ENCODE measurements at places on chromosomes 3 and 15. TPM values are rescaled to one million over a fixed set of nuclear protein-coding genes. Genes with fewer than 3 reads are reported as not detected.
A peak's percentile ranks its signal among the peaks of the same experiment; 100 is the strongest.

SIDT1 gene
- 24.0 TPM for total RNA-seq

SKIC8 gene
- total RNA-seq, result 63.0 TPM

FBXO40 gene
- total RNA-seq, result not detected

GP9 gene
- not detected for total RNA-seq

- no peaks in the 10 kb centered on the region for H3K4me1 ChIP-seq
- no peak overlapping the region for H3K27ac ChIP-seq
- H3K4me3 ChIP-seq, result no peak overlapping the region
- no peaks in the 10 kb centered on the region for H3K27me3 ChIP-seq
- H3K36me3 ChIP-seq, result no peaks in the 10 kb centered on the region
Observed at GRCh38 chr3:87568331-87568730, 291.9 kb upstream of the POU1F1 start.

GRCh38 chr3:23262766-23263165 is 59.6 kb downstream of the UBE2E2 start:
- no peak for DNase-seq
- no peak overlapping the region for H3K27ac ChIP-seq
- H3K4me1 ChIP-seq, result no peaks in the 10 kb centered on the region
- H3K36me3 ChIP-seq, result peaks cover 2% of the 10 kb centered on the region
- H3K4me3 ChIP-seq, result no peak overlapping the region
- H3K27me3 ChIP-seq, result no peaks in the 10 kb centered on the region

FGF7 gene
- total RNA-seq, result not detected

GRCh38 chr3:33578325-33579177 is 138.3 kb upstream of the UBP1 start:
- peaks cover 6% of the 10 kb centered on the region for H3K36me3 ChIP-seq
- H3K27me3 ChIP-seq, result no peaks in the 10 kb centered on the region
- no peak for DNase-seq
- no peak overlapping the region for H3K4me3 ChIP-seq
- H3K4me1 ChIP-seq, result peaks cover 2% of the 10 kb centered on the region

GRCh38 chr3:197858133-197858532 is 67.1 kb downstream of the LRCH3 start:
- no peak overlapping the region for H3K4me3 ChIP-seq
- H3K36me3 ChIP-seq, result peaks cover 26% of the 10 kb centered on the region
- DNase-seq, result no peak

GRCh38 chr15:25680686-25681025 is 182.5 kb downstream of the ATP10A start:
- H3K27ac ChIP-seq, result no peak overlapping the region
- H3K27me3 ChIP-seq, result no peaks in the 10 kb centered on the region
- no peak overlapping the region for H3K4me3 ChIP-seq
- peaks cover 31% of the 10 kb centered on the region for H3K36me3 ChIP-seq
- DNase-seq, result no peak
- no peaks in the 10 kb centered on the region for H3K4me1 ChIP-seq

GRCh38 chr15:58444658-58445332 is 13.0 kb downstream of the LIPC start:
- H3K27ac ChIP-seq, result peak overlapping the region; percentile 10
- DNase-seq, result no peak
- H3K4me1 ChIP-seq, result peaks cover 29% of the 10 kb centered on the region
- H3K36me3 ChIP-seq, result no peaks in the 10 kb centered on the region

DNA sequence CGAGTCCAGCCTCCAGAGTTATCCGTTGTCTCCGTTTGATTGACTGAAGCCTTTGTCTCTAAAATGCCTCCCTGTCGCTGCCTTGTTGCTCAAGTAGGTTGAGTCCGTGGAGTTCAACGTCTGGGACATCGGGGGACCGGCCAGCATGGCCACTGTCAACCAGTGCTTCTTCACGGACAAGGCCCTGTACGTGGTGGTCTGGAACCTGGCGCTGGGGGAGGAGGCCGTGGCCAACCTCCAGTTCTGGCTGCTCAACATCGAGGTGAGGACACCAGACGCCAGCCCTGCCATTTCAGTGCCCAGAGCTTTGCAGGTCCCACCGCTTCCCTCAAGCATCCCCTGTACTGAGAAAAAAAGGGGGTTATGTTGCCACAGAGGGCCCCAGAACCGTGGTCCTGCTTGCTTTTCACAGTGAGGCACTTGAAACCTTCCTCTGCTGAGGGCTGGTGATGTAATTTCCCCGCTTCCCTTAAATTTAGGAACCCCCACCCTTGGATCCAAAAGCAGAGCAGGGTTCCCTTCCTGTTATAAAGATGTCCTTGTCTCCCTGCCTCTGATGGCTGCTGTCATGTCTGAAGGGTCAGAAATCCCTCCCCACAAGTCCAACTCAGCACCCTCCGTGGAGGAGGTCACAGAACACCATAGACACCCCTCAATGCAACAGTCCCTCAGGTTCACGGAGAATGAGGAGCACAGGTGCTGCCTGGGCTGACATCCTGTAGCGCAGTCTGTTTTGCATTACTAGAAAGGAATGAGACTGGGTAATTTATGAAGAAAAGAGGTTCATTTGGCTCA is 105.7 kb downstream of the LRRK1 start:
- H3K27me3 ChIP-seq, result peaks cover 2% of the 10 kb centered on the region
- H3K4me1 ChIP-seq, result no peaks in the 10 kb centered on the region
- H3K36me3 ChIP-seq, result no peaks in the 10 kb centered on the region
- no peak overlapping the region for H3K27ac ChIP-seq

DNA sequence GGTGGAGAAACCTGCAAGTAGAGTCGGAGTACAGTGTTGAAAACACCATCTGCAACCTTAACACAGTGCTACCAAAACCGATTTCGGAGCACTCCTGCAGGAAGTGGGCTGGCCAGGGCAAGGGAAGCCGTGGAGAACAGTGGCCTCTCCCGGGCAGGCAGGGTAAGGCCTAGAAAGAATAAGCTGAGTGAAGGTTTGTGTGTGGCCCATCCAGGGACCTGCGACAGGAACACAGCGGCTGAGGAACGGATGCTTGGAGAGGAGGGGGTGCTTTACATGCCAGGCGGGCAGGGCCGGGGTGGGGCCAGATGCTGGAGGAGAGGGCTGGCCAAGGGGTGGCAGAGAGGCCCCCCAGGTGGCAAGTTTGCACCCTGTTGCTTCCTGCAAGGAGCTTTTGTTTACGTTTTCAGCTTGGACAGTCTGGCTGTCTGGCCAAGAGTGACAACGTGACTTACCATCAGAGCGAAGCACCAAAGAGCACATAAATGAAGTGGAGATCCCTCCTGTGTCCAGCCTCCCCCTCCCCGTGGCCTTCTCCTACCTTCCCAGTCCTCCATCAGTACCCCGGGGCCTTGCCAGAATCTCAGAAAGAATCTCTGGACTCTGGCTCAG is 156.5 kb downstream of the PGPEP1L start:
- H3K4me1 ChIP-seq, result peaks cover 44% of the 10 kb centered on the region
- H3K36me3 ChIP-seq, result no peaks in the 10 kb centered on the region
- peak overlapping the region; percentile 82 for H3K27ac ChIP-seq
- DNase-seq, result peak; percentile 83
- peak overlapping the region; percentile 79 for H3K4me3 ChIP-seq

DNA sequence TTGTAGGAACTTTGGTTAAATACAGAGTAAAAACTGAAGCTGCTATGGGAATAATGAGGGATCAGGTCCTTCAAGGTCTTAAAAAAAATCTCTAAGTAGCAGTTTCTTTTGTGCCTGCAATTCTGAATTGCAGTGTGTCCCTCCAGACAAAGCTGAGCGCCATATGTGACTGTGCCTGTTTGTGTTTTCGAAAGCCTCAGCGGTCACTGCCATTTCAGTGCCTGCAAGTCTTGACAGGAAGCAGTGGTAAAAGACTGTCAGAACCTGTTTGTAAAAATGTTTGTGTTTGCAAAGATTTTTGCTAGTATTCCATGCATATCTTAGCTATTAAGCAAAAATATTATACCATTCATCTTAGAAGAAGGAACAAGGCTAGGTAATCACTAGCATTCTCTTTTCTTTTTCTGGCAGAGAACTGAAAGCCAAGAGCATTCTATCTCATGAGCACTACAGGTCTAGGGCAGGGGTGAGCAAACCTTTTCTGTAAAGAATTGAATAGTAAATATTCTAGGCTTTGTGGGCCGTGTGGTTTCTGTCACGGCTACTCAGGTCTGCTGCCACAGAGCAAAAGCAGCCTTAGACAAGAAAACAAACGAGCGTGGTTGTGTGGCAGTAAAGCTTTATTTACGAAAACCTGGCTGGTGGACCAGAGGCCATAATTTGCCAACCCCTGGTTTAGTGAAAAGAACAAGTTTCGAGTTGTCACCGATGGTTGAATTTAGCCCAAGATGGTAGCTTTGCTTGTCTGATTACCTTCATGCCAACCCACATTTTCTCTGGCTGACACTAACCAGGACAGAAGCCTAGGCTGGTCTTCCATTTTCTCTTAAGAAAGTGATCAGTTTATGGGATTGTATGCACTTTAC is 134.4 kb downstream of the CACNA1D start:
- peaks cover 2% of the 10 kb centered on the region for H3K27me3 ChIP-seq
- no peaks in the 10 kb centered on the region for H3K4me1 ChIP-seq
- H3K4me3 ChIP-seq, result no peak overlapping the region
- no peak overlapping the region for H3K27ac ChIP-seq
- no peak for DNase-seq
- no peaks in the 10 kb centered on the region for H3K36me3 ChIP-seq

ATP6V1A gene
- total RNA-seq, result 36.7 TPM

DNA sequence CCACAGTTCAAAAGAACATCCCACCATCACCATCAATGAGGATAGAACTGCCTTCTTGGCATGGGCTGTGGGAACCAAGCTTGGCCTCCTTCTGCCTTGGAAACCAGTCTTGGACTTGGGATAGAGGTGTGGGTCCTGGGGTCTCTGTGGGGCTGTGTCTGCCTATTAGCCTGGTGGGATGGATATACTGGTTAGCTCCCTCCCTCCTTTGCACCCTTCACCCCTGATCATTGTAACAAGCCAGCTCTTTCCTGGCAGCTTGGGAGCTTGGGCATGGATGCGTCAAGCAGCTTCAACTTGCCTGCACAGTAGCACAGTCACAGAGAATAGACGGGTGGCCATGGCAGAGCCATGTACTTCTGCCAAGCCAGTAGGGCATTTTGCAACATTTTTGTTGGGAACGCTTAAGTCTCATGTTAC is 65.2 kb downstream of the SMAD6 start:
- no peak overlapping the region for H3K4me3 ChIP-seq

DNA sequence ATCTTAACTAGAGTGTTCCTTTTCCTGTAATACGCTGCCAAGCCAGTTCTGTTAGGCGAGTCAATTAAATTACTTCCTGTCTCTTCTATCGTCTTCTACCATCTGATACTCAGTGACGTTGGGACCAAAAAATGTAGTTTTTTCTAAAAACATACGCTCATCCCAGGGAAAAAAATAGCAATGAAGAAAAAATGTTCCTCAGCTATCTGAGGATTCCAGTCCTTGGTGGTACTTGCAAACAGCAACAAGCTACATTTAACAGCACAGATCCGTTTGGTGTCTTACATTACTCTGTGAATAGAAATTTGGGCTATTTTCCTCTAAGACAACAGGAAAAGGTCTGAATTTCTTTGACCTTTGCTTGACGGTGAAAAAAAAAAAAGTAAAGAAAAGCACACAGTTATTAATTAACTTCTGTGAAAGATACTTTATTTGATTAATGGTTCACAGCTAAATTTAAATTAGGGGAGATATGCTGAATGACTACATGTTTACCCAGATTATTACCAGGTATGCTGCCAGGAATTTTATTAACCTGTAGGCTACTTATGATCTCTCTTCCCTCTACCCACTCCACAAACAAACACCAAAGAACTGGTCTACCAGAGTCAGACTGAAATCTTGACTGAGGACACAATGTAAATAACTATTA is 254.4 kb upstream of the ZPLD1 start:
- peaks cover 2% of the 10 kb centered on the region for H3K27me3 ChIP-seq
- no peaks in the 10 kb centered on the region for H3K36me3 ChIP-seq
- no peak for DNase-seq
- H3K4me3 ChIP-seq, result no peak overlapping the region
- H3K4me1 ChIP-seq, result peaks cover 3% of the 10 kb centered on the region

FANCD2OS gene
- not detected for total RNA-seq

NEK10 gene
- 0.29 TPM for total RNA-seq

GRCh38 chr3:137105277-137105977 is 147.6 kb downstream of the IL20RB start:
- peak; percentile 13 for DNase-seq
- peaks cover 8% of the 10 kb centered on the region for H3K27me3 ChIP-seq
- no peak overlapping the region for H3K27ac ChIP-seq

DNA sequence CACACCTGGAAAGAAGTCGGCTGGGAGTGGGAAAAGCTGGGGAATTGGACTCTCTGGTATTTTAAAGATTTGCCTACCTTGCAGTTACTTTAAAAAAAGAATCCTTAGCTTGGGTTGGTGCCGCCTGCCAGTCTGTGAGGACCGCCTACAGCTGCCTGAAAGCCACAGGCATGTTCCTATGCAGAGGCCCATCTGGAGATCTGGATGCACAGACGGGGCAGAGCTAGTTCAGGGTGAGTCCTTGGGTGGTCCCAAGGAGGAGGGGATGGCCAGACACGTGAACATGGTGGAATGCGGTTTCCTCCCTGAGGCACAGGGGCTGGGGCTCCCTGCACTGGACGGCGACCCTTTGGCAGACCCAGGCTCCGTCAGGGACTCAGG is 113.2 kb upstream of the IQSEC1 start:
- no peaks in the 10 kb centered on the region for H3K27me3 ChIP-seq
- peaks cover 7% of the 10 kb centered on the region for H3K4me1 ChIP-seq
- H3K4me3 ChIP-seq, result no peak overlapping the region
- DNase-seq, result no peak
- H3K36me3 ChIP-seq, result no peaks in the 10 kb centered on the region

VPS39 gene
- 47.3 TPM for total RNA-seq

PLA1A gene
- not detected for total RNA-seq

DNA sequence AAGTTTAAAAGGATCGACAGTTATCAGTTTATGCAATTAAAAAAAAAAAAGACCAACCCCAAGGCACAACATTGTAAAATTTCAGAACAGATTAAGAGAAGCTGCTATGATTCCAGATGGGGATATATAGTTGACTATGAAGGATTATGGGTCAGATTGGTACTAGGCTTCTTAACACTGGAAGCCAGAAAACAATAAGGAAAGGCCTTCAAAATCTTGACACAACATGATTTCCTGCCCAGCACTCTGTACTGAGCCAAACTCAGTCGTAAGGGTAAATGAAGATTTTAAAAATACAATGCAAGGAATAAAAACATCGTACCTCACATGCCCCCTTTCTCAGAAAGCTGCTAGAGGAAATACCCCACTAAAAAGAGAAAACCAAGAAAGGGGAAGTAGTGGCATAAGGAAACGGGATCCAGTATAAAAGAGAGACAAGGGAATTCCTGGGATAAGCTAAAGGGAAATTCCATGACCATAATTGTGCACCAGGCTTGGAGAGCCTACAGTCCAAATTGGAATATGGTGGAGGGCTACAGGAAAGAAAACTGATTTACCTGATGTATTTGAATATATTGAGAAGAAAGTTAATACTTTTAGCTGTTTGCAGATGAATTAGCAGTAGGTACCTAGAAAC is 27.9 kb downstream of the PIAS1 start:
- H3K27ac ChIP-seq, result no peak overlapping the region
- no peaks in the 10 kb centered on the region for H3K27me3 ChIP-seq
- peaks cover 4% of the 10 kb centered on the region for H3K36me3 ChIP-seq

DNA sequence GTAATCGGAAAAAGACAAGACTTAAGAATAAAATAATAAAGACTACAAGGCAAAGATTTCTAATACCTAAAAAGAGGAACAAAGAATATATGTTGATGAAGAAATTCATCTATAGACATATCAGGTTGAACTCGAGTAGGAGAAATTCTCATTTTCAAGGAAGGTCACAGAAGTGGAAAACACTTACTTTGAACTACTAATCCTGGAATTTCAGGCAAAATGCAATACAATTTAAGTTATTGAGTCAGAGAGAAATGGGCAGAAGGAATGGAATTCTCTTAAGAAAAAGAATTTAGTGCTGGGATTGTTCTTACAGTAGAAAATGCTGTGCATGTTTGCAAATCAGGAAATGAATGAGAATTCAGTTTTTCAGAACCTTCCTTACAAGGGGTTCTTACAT is 135.9 kb upstream of the TGFBR2 start:
- peaks cover 30% of the 10 kb centered on the region for H3K4me1 ChIP-seq
- H3K27ac ChIP-seq, result no peak overlapping the region
- no peak for DNase-seq
- H3K4me3 ChIP-seq, result no peak overlapping the region
- H3K36me3 ChIP-seq, result no peaks in the 10 kb centered on the region

Data from activated CD8-positive, alpha-beta T cell treated with anti-CD3 and anti-CD28 coated beads for 36 hours (primary cell).